Central memory CD8-positive, alpha-beta T cell (primary cell): ENCODE measurements at places on chromosomes 5 and 9.

- no peak for DNase-seq
These were observed 102.8 kb upstream of the GNA14 start for GRCh38 chr9:77750981-77751340.

DNA sequence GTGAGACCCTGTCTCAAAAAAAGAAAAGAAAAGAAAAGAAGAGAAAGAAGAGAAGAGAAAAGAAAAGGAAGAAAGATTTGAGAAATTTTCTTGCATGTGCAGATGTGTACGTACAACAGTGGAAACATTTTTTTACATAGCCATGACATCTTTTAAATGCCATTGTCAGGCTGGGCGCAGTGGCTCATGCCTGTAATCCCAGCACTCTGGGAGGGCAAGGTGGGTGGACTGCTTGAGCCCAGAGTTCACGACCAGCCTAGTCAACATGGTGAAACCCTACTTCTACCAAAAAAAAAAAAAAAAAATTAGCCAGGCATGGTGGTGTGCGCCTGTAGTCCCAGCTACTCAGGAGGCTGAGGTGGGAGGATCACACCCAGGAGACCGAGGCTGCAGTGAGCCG, 6.6 kb downstream of the LMAN2 start:
- DNase-seq: no peak

DNA sequence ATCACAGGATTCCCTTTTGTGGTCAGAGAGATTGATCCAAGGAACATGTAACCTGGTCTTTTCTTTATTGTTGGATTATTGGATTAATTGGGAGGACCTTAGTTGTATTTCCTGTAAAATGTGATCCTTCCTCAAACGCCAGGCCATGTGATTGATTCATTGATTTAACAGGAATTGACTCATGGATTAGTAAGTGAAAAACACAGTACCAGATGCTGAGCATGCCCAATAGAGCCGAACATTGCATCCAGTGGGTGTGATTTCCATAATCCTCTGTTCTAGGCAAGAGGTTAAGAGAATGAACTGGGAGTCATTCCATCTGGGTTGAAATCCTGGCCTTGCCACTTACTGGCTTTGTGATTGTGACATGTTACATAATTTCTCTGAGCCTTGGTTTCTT, 522.3 kb downstream of the MAT2B start:
- no peak for DNase-seq

DNA sequence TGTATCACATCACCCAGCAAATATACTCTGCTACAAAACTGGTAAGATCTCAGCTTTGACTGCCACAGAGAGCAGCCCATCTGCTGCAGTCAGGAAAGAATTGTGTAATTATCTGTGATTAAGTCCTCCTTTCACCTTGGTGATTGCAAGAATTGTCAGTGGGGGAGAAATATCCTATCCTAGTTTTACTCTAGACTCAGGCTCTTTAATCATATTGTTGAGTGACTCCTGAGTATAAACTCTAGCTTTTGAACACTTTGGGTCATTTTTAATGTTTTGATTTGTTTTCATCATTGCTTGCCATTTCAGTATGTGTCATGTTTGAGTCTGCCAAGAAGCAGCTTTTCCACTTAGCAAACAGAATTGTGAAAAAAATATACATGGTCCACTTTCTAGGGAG, 32.1 kb downstream of the VCAN start:
- DNase-seq: no peak

DNA sequence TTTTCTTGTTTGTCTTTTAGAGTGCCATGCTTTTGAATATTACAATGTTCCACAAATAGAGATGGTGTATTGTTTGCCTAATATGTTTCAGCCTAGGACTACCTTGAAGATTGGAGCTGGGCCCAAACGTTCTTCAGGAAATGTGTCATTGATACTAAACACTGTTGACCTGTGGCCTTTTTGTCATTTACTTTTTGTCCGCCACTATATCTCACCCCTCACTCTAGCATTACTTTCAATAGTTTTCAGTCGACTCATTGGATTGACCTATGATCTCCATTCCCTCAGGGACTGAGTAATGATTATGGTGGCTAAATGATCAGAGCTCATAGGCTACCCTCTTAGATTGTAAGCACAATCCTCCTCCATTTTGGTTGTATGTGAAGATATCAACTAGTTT, 115.8 kb downstream of the NUDT12 start:
- no peak for DNase-seq

GRCh38 chr9:14021871-14022525, 291.9 kb downstream of the NFIB start:
- no peak for DNase-seq

DNA sequence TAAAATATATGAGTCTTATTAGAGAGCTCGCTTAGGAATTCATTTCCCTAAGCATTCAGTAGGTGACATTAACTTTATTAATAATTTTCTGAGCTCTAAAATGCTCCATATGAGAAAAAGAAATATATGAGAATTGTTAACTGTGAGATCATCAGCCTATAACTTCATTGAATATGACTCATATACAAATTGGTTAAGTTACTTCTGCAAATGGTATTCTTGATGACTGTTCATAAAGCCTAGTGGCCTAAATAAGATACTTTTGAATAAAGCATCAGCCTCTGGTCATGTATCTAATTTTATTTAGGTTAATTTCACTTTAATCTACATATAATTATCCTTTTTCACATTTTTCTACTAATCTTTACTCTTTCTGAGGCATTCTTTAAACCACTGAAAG, 710.2 kb upstream of the ACO1 start:
- no peak for DNase-seq

GRCh38 chr9:94697972-94698581, 28.4 kb upstream of the AOPEP start:
- no peak for DNase-seq

DNA sequence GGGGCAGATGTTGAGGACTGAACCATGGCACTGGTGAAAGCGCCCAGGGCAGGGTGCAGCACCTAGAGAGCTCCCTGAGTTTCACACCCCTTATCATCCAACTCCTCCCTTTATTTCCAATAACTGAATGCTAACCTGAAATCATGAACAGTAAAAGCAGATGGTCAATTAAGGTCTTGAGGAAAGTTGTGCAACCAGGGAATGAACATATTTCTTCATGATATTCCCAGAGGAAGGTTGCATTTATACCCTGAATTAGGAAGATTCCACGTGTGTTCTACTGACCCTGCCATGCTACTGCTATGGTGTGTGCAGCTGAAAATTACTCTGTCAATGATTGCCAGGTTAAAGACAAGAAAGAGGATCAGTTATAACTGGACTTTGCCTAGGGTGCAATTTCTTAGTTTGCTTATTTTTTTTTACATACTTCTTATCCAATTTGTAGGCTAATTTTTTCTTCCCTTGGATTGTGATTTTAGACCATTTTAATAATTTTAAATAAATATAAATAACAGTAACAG, 319.8 kb downstream of the SEMA5A start:
- no peak for DNase-seq

GRCh38 chr9:98259791-98260190, 4.3 kb upstream of the TBC1D2 start:
- DNase-seq: no peak

- no peak for DNase-seq
These were observed 70.4 kb upstream of the NEK6 start for GRCh38 chr9:124187311-124187710.

DNA sequence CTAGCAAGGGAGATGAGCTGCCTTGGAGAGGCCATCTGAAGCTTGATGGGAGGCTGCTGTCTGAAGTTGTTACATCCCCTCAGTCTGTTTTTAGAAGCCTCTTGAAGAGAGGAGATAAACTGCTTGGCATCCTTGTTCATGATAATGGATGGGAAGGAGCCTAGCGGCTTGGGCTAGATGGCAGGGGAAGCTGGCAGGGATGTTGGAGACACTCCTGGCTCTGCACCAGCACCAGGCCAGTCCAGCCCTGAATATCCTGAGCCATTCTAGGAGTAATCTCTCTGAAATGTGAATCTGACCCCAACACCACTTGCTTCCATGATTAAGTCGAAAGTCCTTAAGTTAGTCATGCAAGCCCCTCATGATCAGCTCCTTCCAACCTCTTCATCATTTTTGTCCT, 310.5 kb downstream of the NSG2 start:
- DNase-seq: no peak

- DNase-seq: no peak
These were observed 27.6 kb downstream of the IRX4 start for GRCh38 chr5:1855075-1855474.

GRCh38 chr5:170791325-170791954, 7.9 kb downstream of the GABRP start:
- DNase-seq: no peak
